ENCODE measurements at places on chromosomes 4 and X. TPM values are rescaled to one million over a fixed set of nuclear protein-coding genes. Genes with fewer than 3 reads are reported as not detected.

TRIM61 gene
- total RNA-seq = 2.1 TPM

GPR143 gene
- 0.58 TPM for total RNA-seq

GLRA2 gene
- 0.09 TPM for total RNA-seq

SEC31A gene
- total RNA-seq = 163 TPM

GPRASP1 gene
- total RNA-seq = 11.7 TPM

TLR1 gene
- total RNA-seq = 4.7 TPM

YTHDC1 gene
- total RNA-seq = 53.9 TPM

DSPP gene
- under 0.01 TPM for total RNA-seq

RPS3A gene
- total RNA-seq = 7,127 TPM

DNA sequence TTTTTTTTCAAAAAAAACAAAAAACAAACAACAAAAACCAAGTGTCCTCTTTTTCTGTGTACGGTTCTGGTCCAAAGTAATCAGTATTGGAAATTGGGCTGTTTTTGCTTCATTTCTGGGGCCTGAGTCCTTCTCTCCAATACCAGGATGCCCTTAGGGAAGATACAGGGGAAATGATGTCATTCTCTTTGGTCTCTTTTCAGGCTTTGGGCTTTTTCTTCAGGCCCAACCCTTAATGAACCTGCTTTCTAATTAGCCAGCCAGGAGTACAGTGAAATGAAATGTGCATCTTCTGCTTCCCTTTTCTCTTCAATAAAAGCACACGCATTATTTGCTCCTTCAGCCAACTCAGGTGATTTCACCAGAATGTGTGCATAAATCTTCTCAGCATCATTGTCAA is 52.6 kb upstream of the RBPJ start:
- no peak for DNase-seq

- peak; percentile 29 for DNase-seq
These were observed 137.9 kb downstream of the ANK2 start for GRCh38 chr4:113187358-113187757.

DNA sequence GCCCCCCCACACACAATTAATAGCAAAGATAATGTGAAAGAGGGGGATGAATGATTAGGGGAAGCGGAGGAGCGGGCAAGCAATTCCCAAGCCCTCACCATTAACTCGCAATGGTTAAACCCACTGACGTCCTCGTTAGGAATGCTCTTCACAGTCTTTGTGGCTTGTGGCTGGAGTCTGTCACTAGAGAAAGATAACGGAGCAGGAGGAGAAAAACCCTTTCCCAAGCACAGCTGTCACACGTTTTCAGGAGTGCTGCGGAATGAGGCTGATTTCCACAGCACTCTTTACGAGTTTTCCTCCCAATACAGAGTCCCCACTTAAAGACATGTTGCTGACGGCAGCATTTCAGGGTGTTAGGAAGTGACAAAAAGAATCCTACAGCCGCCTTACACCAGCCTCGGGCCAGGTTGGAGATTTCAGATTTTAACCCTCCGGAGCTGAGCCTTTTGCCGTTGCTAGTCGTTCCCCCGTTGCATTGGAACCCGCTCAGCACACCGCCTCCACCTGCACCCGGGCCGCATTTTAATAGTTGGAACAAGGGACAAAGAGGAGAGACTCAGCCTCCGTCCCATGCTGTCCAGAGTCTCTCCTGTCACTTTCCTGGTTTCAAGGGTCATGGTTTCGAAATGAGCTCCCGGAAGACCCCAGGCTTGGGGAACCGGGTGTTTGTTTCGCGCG is 92.2 kb downstream of the GEMIN8 start:
- peak; percentile 34 for DNase-seq

GRCh38 chr4:139913398-139913990 is 240.5 kb downstream of the MAML3 start:
- DNase-seq = no peak

- DNase-seq = peak; percentile 8
These were observed 1.2 kb downstream of the DCAF12L2 start for GRCh38 chrX:126164689-126165400.

DNA sequence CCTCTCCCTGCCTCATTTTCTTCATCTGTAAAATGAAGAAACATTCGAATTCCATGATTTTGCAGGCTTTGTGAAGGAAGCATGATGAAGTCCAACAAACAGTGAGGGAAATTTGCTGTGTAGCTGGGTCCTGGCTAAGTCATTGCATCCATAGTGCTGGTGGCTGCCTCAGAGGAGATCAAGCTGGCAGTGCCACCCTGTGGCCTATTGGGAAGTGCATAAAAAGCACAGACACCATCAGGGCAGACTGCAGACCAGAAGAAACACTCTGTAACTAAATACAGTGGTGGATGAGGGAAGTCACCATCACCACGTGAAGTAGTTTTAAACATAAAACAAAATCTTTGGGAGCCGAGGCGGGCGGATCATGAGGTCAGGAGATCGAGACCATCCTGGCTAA is 40.7 kb upstream of the DDX3X start:
- DNase-seq = no peak

GRCh38 chrX:153956044-153956907 is 11.8 kb upstream of the RENBP start:
- DNase-seq = no peak

- DNase-seq = no peak
These were observed 200.7 kb downstream of the CRLF2 start for GRCh38 chrX:1011691-1012283.

- DNase-seq = no peak
These were observed 100.1 kb upstream of the ARHGEF9 start for GRCh38 chrX:63884821-63885790.

DNA sequence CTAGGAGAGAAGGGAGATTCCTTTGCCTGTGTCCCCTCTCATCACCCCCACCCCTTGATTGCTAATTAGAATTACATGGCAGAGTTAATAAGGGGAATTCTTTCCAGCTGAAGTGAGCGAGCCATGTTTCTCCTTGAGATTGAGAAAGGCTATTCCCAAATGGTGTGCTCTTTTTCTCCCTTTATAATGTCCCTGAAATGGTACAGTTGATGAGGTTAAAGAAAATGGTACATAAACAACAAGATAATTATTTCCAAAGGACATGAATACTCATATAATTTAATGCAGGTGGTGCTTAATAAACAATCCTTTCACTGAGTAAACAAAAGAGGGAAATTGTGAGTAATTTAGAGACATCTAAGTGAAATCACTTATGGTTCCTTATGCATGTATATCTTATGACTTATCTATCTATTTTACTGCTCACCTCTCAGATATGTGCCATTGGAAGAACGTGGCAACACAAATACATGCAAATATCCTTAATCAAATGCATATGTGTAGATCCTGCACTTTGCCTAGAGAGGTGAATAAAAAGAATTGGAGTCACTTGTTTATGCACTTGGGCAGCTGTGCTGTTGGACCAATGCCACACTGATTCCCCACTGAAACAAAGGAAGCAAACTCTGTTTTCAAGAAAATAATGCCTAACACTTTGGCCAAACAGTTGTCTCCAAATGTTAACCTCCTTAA is 106.6 kb upstream of the WDR44 start:
- DNase-seq = peak; percentile 93

DNA sequence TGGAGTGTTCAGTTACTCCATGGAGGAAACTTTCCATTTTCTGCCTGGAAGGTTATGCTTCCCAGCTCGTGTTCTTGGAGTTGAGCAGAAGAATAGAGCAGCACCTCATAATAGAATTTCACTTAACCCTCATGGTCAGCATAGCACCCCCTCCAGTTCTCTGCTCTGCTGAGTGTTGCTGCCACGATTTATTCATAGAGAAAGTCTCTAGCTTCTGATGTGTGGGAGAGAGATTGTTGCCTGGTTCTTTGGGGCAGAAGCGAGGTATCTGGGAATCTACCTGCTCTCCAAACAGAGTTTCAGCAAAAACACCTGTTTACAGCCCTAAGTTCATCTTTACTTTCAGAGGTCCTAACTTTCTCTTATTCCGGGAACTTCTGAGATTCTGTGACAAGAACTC is 3.9 kb upstream of the DTHD1 start:
- DNase-seq = no peak

GRCh38 chrX:128287693-128288092 is 235.5 kb upstream of the ACTRT1 start:
- no peak for DNase-seq

DNA sequence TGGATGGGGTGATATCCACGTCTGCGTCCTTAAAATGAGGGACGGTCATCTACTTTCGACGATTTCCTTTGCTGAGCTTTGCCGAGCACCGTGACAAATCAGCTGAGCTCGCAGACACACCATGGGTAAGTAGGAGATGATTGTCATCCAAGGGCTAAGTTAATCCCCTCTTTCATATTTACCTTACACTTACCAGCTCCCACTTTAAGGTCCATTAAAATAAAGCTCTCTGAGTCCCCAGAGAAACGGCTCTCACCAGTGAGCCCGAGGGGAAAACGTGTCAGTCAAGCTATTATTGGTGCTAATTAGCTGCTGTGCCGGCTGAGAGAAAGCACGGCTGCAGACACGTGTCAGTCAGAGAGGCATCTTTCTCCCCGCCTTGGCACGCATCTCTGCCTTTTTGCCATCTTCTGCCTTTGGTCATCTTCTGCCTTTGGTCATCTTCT is 72.2 kb downstream of the CRLF2 start:
- no peak for DNase-seq

- no peak for DNase-seq
These were observed 234.9 kb downstream of the TECRL start for GRCh38 chr4:64174247-64174882.

GRCh38 chrX:1894026-1894294 is 279.1 kb downstream of the ASMT start:
- DNase-seq = no peak

GRCh38 chr4:153159016-153159415 is 45.2 kb upstream of the TRIM2 start:
- DNase-seq = no peak

- DNase-seq = no peak
These were observed 6.5 kb downstream of the ZNF721 start for GRCh38 chr4:492412-492811.

- DNase-seq = no peak
These were observed 213.0 kb downstream of the NKX6-1 start for GRCh38 chr4:84286048-84286447.
